GM23248 (cell line): ENCODE measurements at places on chromosomes 11 and 22.

GRCh38 chr11:125070699-125071254, 7.7 kb downstream of the SLC37A2 start:
- DNase-seq, result peak; percentile 90

GRCh38 chr11:115964091-115964490, 459.9 kb upstream of the CADM1 start:
- DNase-seq, result no peak

DNA sequence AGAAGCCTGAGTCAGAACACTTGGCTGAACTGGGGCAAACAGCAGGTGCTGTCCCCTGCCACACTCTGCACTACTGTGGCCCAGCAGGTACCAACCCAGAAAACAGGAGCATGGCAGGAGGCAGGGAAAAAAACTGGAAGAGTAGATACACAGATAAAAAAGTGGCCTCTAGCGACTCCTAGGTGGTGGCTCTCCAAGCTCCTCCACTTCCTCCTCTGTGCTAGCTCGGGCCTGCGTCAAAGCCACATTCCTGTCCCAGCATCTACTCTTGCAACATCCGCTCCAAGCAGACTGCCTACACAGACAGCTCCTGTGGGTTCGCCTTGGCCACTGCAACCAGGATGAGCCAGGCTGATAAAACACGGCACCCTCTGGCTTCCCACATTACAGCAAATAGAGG, 6.9 kb downstream of the OR8B12 start:
- DNase-seq, result peak; percentile 38

DNA sequence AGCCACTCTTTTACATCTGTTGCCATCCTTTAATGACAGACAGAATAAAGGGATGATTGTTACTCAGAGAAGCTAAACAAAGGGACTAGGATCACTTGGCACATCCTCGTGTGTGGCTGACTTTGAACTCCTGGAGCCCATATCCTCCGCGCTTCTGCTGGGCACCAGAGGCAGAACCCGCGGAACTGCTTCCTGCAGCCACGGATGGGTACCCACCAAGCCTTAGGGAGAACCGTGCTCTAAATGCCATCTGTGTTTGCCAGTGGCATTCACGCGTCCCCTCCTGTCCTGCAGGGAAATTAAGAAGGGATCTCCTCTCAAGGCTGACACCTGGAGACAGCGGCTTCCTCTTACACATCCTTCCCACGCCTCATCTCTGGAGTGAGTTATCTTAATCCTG, 294.4 kb downstream of the NTM start:
- no peak for DNase-seq

DNA sequence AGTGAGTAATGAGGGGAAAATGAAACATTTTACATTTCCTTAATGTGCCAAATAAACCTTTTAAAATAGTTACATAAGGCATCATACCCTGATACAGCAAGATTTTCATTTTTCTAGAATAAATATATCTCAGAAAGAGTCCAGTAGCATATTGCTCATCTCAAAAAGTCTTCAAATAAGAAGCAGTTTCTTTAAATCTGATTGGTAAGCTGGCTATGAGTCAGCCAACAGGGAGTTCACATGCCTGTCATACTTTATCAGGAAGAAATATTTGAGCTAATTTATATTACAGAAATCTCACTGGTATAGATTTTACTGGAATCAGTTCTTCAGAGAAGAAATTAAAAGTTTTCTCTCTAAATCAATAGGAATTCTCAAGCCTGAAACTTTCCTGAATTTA, 258.1 kb downstream of the C11orf87 start:
- DNase-seq, result peak; percentile 38

DNA sequence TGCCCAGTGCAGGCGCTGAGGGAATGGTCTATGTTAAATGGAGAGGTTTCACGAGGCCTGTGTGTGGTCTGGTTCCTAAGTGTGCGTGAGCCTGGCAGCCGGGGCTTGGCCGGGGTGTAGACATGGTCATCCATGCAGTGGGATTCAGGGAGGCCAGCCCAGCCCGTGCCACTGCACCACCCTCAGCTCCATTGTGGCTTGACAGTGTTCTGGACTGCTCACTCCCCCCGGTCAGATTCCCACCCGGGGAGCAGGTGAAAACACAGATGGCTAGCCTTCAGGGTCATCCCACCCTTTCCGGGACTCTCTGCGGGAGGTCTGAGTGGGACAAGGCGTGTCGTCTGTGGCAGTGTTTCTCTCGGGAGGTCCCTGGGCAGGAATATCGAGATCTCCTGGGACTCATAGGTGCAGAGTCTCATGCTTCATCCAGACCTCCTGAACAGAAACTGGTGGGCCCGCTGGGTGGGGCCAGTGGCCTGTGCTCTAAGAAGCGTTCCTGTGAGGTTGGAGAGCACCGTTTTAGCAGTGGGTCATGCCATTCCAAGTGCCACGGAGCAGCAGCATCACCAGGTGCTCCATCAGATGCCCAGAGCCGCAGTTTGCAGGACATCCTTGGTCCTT, 52.3 kb downstream of the ST14 start:
- no peak for DNase-seq

- DNase-seq, result peak; percentile 50
Measured at GRCh38 chr11:78350091-78350645, 67.5 kb downstream of the GAB2 start.

DNA sequence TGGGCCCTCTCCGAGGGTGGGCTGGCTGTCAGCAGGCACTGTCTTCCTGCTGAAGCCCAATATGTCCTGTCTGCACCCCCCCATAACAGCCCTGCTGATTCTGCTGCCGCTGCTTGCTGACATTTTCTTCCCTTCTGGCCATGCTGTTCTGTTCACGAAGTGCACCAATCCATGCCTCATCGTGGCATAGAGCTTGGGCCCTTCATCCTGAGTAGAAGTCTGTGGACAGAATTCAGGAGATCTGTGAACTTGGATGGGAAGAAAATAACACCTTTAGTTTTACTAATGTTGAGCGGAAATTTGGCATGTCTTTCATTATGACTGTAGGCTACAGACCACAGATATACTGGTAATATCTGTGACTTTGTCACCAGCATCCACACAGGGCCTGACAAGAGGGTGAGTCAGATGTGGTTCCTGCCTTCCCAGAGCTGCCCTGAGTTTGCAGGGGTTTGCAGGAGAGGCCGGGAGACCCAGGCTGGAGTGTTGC, 14.1 kb upstream of the KIAA0930 start:
- no peak for DNase-seq

DNA sequence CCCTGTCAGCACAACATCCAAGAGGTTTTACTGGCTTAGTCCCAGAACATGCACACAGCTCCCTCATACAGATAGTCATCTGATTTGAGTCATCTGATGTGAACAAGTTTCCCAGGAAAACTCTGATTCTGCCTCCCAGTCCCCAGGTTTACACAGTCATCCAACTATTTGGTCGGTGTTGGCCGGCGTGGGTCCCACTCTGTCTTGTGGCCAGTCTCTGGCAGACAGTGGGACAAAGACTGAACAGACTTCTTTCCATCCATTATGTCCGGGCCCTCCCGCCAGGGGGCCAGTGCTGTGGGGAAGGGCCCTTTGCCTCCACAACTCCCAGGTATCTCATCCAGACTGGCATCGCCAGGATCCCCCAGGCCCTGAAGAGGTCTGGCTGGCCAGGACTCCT, 60.0 kb downstream of the BTG4 start:
- DNase-seq, result peak; percentile 76

GRCh38 chr11:933142-933851, 7.6 kb downstream of the AP2A2 start:
- peak; percentile 35 for DNase-seq

DNA sequence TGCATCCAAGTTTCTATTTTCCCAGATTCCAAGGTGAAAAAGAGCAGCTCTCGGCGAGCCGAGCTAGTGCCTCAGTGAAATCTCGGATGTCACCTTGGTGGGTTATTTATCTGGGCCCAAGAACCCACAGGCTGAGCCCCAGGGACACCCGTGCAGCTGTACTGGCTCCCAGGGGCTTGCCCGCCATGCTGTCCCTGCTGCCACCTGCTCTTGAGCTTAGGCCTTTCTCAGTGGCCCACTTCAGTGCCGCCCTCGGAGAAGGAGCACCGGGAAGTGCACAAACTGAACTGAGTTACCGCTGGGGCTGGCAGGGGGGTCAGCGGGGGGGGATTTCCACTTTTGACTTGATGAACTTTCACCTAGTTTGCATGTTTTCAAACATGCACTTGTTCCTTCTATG, 27.9 kb downstream of the CPT1A start:
- DNase-seq, result no peak

- no peak for DNase-seq
Measured at GRCh38 chr11:2518111-2518982, 73.5 kb downstream of the KCNQ1 start.

DNA sequence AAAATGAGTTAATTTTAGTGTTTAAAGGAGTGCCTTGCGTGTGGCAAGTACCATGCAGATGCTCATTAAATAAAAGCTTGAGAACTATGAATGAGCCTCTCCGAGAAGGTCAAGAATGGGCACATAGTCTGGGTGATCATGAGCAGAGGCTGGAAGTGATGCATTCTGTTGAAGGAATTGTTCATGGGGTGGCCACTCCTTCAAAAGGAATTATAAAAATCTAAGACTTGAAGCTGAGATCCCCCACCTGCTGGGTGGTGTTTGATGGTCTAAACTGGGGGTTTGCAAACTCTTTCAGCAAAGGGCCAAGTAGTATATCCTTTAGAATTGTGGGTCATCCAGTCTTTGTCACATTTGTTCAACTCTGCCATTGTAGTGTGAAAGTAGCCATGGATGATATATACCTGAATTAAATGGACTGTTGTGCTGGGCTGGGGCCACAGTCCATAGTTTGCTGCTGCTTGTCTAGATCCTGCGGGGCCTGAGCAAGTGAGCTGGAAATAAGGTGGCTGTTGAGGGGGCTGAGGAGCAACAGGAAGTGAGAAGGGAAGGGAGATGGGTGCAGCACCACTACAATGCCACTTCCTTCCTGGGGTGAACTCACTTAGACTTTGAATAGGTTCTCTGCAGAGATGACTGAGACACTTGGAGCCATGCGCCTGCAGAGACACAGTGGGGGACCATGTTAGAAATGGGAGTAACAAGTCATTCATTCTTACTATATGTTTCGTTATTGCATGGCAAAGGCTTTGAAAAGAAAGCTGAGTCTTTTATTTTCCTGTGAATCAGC, 179.0 kb downstream of the SNX19 start:
- DNase-seq, result no peak

DNA sequence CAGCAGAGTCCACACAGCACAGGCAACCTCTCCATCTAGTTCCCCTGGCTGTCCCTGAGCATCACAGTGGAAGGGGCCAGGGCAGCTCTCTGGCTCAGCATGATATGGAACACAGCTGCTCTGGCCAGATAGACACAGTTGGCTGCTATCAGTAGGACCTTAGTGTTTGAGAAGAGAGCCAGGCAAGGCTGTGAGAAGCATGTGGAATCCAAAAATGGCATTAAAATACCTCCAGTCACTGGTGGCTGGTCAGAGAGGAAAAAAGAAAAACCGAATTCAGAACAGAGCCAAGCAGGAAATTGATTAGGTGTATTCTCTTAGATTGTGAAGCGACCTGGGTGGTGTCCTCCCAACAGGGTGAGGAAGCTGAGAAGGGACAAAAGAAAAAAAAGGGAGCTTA, 27.9 kb downstream of the SERPINH1 start:
- no peak for DNase-seq

DNA sequence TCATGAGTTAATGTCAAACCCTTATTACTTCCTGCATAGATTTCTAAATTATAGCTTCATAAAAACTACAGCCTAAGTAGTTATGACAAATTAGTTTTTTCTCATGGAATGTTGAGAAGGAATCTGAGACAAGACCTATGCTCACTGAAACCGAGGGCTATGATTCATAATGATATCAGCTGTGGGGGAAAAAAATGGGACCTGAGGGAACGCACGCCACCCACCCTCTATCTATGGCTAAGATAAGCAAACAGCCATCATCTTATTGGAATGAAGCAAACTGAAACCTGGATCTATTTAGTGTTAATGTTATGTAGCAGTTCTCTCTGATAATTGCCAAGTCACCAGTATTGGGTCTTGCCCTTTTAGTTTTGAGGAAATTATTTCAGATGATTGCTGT, 906.9 kb upstream of the RAG2 start:
- DNase-seq, result peak; percentile 38
